Stomach (tissue), 19 donors: ENCODE measurements at places on chromosomes 4 and X. TPM values are rescaled to one million over a fixed set of nuclear protein-coding genes. Genes with fewer than 3 reads are reported as not detected.
A peak's percentile ranks its signal among the peaks of the same experiment; 100 is the strongest.

The LINC00632 gene
- 19.2 TPM for total RNA-seq

The RRH gene
- not detected for total RNA-seq

The MAGEH1 gene
- total RNA-seq: 1.8 TPM

The MAGEB17 gene
- not detected for total RNA-seq

The RBBP7 gene
- total RNA-seq: 123 TPM

The FNIP2 gene
- 38.8 TPM for total RNA-seq

The HPGD gene
- 93.3 TPM for total RNA-seq

The NPNT gene
- total RNA-seq: 32.9 TPM

DNA sequence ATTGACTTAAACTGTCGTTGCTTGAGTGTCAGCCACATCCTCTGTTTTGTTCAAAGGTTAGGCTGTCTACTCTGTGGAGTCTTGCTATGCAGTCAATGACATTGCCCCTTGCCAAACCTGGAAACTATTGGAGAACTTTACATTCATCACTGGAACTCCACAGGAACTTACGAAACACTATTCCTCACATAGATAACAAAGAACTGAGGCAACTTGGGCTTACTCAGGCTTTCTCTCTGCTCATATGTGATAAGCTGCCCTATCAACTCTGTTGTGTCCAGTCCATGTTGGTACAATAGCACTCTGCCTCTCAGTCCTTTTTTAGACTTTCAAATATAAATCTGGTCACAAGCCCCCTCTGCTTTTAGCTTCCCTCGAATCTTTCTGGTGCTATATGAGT, 9.4 kb downstream of the NPY5R start:
- no peaks in the 10 kb centered on the region for H3K4me1 ChIP-seq
- H3K4me3 ChIP-seq: no peak overlapping the region
- no peaks in the 10 kb centered on the region for H3K36me3 ChIP-seq
- H3K27me3 ChIP-seq: no peaks in the 10 kb centered on the region
- no peak overlapping the region for H3K27ac ChIP-seq

DNA sequence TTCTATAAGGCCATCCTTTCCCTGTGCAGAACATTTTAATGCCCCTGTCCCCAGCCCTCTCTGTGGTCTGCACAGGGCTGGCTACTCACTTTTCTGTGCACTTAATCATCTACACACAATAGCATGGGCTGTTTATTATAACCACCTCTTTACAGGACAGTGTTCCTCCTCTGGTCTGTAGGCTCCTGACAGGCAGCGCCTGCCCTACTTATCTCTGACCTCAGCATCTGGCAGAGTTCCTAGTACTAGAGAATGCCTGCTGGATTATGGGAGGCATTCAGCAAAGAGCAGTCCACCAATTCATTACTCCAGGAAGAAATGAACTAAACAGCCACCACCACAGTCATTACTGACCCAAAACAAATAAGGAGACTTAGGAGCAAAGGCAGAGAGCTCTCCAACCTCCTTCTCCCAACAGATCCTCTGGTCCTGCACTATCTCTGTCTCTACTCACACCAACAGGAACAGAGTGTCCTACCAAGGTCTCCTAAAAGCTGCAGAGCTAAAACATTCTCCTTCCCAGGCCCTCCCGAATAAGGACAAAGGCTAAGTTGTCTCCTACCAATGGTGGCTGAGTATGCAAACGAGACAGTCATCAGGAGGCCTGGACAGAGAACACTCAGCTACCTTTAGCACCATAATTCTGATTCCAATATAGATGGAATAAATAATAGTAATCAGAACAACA, 279.2 kb downstream of the QDPR start:
- DNase-seq: peak; percentile 30
- no peaks in the 10 kb centered on the region for H3K27me3 ChIP-seq
- H3K27ac ChIP-seq: no peak overlapping the region
- no peaks in the 10 kb centered on the region for H3K36me3 ChIP-seq
- H3K4me3 ChIP-seq: no peak overlapping the region

GRCh38 chr4:104394406-104395167, 100.1 kb downstream of the CXXC4 start:
- no peaks in the 10 kb centered on the region for H3K27me3 ChIP-seq
- H3K36me3 ChIP-seq: no peaks in the 10 kb centered on the region
- H3K4me1 ChIP-seq: no peaks in the 10 kb centered on the region
- no peak overlapping the region for H3K4me3 ChIP-seq

DNA sequence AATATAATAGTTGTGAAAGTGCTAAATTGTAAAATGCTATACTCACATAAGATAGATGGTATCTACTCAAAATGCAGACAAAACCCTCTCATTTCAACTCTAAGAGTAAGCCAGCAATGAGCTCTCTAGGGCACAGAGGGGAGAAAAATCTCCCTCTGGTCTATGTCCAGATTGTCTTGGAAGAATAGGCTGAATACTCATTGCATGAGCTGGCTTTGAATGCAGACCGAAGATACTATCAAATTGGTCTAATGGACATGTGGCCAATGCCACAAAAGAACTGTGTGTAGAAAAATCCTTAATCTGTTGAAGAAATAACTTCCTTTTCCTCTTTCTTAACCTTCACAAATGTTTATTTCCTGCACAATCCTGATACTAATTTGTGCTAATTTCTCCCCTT, 3.5 kb downstream of the ZXDA start:
- peaks cover 40% of the 10 kb centered on the region for H3K4me1 ChIP-seq
- peak overlapping the region; percentile 18 for H3K27ac ChIP-seq
- H3K4me3 ChIP-seq: no peak overlapping the region
- no peaks in the 10 kb centered on the region for H3K27me3 ChIP-seq

DNA sequence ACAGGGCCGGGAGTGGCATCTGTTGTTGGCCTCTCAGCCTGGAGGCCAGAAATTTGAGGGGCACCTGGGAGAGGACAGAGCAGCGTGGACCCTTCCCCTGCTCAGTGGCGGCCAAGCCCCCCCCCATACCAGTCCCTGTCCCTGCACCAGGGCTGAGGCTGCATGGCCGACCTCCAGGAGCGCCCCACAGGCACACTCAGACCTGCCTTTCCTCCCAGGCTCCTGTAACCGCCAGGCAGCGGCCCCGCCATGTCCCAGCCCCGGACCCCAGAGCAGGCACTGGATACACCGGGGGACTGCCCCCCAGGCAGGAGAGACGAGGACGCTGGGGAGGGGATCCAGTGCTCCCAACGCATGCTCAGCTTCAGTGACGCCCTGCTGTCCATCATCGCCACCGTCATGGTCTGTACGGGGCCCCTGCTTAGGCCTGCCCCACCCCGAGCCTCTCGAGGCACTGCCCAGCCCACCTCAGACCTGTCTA, 15.3 kb downstream of the TMEM175 start:
- no peaks in the 10 kb centered on the region for H3K27me3 ChIP-seq
- H3K36me3 ChIP-seq: peaks cover 23% of the 10 kb centered on the region
- no peaks in the 10 kb centered on the region for H3K4me1 ChIP-seq
- H3K4me3 ChIP-seq: no peak overlapping the region

GRCh38 chr4:41132055-41132683, 82.2 kb downstream of the APBB2 start:
- H3K36me3 ChIP-seq: no peaks in the 10 kb centered on the region
- no peak overlapping the region for H3K4me3 ChIP-seq
- DNase-seq: peak; percentile 75
- H3K4me1 ChIP-seq: peaks cover 65% of the 10 kb centered on the region
- H3K27me3 ChIP-seq: no peaks in the 10 kb centered on the region

DNA sequence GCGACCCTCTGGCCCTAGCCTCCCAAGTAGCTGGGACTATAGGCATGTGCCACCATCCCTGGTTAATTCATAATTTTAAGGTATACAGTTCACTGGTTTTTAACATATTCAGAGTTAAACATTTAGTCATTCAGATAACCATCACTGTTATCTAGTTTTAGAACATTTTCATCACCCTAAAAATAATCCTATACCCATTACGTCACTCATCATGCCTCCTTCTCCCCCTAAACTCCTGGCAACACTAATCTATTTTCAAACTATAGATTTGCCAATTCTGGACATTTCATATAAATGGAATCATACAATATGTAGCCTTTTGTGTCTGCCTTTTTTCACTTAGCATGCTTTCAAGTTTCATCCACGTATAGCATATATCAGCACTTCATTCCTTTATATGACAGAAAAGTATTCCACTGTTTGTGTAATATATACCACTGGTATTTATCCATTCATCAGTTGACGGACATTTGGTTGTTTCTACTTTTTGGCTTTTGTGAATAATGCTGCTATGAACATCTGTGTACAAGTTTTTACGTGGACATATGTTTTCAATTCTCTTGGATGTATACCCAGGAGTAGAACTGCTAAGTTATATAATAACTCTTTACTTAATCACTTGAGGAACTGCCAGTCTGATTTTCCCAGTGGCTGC, 32.0 kb upstream of the RPS3A start:
- H3K27ac ChIP-seq: no peak overlapping the region
- H3K4me3 ChIP-seq: no peak overlapping the region
- H3K36me3 ChIP-seq: no peaks in the 10 kb centered on the region
- H3K4me1 ChIP-seq: no peaks in the 10 kb centered on the region
- DNase-seq: no peak

DNA sequence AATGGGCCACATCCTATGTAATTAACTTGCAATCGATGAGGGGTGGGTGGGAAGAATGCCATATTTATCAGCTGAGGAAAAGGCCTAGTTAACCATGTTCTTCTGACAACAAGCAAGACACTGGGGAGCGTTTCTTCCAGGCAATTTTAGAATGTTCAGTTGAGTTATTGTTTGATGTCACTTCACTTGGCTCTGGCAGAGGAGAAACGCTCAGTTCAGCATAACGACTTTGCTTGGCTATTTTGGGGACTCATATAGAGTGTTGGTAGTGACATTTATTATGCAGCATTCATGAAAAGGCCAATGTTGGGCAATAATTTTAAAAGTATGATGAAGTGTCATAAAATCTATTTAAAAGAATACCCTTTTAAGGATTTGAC, 648 bp downstream of the SYNPO2 start:
- H3K4me1 ChIP-seq: no peaks in the 10 kb centered on the region
- H3K27ac ChIP-seq: peak overlapping the region; percentile 66
- peak overlapping the region; percentile 52 for H3K4me3 ChIP-seq
- no peaks in the 10 kb centered on the region for H3K36me3 ChIP-seq

GRCh38 chr4:180106122-180106521, 2137.1 kb upstream of the TENM3 start:
- H3K4me1 ChIP-seq: no peaks in the 10 kb centered on the region
- no peak for DNase-seq
- H3K4me3 ChIP-seq: no peak overlapping the region
- H3K36me3 ChIP-seq: no peaks in the 10 kb centered on the region
- H3K27me3 ChIP-seq: no peaks in the 10 kb centered on the region
- no peak overlapping the region for H3K27ac ChIP-seq

DNA sequence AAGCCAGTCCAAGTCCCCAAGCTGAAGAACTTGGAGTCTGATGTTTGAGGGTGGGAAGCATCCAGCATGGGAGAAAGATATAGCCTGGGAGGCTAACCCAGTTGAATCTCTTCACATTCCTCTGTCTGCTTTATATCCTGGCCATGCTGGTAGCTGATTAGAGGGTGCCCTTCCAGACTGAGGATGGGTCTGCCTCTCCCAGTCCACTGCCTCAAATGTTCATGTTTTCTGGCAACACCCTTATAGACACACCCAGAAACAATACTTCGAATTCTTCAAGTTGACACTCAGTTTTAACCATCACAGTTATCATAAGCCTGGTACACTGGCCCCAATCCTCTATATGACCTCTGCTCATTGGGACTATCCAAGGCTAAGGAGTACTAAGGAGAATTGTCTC, 124.1 kb upstream of the WDR1 start:
- no peak overlapping the region for H3K4me3 ChIP-seq
- H3K4me1 ChIP-seq: no peaks in the 10 kb centered on the region
- H3K36me3 ChIP-seq: no peaks in the 10 kb centered on the region
- no peak for DNase-seq
- H3K27me3 ChIP-seq: no peaks in the 10 kb centered on the region

DNA sequence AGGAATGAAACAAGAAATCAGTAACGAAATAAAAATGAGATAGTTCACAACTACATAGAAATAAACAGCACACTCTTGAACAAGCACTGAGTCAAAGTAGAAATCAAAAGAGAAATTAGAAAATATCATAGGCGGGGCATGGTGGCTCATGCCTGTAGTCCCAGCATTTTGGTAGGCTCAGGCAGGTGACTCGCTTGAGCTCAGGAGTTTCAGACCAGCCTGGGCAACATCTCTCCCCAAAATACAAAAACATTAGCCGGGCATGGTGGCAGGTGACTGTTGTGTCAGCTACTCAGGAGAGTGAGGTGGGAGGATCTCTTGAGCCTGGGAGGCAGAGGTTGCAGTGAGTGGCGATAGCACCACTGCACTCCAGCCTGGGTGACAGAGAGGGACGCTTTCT, 714.4 kb downstream of the GLUD2 start:
- no peaks in the 10 kb centered on the region for H3K36me3 ChIP-seq
- no peak overlapping the region for H3K27ac ChIP-seq
- H3K27me3 ChIP-seq: no peaks in the 10 kb centered on the region
- no peaks in the 10 kb centered on the region for H3K4me1 ChIP-seq
- H3K4me3 ChIP-seq: no peak overlapping the region

DNA sequence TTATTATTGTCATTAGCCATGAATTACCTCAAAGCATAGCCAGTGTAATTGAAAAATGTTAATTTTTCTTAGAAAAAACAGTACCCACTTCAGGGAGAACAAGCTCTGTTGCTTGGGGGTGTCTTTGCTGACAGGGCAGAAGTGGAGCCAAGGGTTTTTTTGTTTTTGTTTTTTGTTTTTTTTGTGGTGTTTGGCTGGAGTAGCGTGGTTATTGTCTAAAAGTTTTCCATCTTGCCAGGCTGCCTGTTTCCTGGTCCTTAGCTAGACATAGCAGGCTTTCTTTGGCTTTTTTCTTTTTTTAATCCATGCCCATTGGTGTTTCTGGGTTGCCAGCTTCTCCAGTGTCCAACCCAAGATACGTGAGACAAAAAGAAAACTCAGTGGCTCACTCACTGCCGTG, 61.5 kb downstream of the CASP3 start:
- H3K4me3 ChIP-seq: no peak overlapping the region
- no peak for DNase-seq
- H3K36me3 ChIP-seq: no peaks in the 10 kb centered on the region

DNA sequence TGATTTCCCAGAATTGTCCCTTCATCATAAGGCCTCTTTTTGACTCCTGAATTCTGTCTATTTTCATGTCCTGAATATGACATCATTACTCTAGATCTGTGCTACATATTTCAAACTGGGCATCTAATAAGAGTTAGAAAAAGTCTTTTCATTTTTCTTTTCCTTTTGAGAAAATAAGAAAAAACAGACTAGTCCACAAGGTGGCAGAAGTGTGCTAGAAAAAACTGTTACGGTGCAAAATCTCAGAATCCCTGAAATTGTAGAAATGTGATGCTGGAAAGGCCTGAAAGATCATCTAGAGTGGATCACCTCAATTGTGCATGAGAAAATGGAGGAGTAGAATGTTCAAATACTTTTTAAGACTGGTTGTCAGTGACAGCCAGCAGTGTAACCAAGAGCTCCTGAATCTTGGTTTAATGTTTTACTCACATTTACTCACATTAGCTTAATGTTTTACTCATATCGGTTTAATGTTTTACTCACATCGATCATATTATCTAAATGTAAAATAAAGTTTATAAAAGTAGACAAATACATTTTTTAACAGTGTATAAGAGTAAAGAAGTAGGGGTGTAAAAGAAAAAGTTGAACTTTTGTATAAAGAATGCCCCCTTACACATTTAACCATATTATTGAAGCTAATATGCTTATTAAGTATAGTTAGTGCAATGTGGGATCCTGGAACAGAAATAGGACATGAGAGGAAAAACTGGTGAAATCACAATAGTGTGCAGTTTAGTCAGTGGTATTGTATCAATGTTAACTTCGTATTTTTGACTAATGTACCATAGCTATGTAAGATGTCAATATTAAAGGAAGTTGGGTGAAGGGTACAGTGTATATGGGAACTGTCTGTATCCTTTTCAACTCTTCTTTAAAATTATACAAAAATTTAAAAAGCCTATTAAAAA, 15.2 kb downstream of the ASB11 start:
- no peaks in the 10 kb centered on the region for H3K4me1 ChIP-seq
- peak overlapping the region; percentile 44 for H3K27ac ChIP-seq
- H3K4me3 ChIP-seq: no peak overlapping the region
- peak; percentile 44 for DNase-seq
